GM19239 (cell line): ENCODE measurements at places on chromosomes 1 and 21.

GRCh38 chr1:37485902-37486679, 11.7 kb downstream of the ZC3H12A start:
- no peak for DNase-seq

DNA sequence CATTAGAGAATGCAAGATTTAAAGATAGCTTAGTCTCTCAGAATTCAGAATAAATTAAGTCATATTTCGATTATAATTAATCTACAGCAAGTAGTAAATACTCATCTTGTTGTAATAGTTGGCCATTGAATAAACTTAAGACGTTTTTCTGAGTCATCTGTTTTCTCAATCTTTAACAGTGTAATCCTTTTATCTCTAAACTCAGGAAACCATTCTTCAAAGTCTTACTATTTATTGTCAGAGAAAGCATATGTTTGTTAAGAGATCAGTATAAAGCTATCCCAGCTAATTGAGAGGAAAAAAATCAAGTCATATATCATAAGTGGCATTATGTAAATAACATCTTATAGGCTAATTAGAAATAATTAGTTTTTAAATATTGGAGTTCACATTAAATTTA, 201.2 kb upstream of the ADAMTS5 start:
- no peak for DNase-seq

- no peak for DNase-seq
Measured at GRCh38 chr1:86971778-86972177, 57.3 kb downstream of the HS2ST1 start.

DNA sequence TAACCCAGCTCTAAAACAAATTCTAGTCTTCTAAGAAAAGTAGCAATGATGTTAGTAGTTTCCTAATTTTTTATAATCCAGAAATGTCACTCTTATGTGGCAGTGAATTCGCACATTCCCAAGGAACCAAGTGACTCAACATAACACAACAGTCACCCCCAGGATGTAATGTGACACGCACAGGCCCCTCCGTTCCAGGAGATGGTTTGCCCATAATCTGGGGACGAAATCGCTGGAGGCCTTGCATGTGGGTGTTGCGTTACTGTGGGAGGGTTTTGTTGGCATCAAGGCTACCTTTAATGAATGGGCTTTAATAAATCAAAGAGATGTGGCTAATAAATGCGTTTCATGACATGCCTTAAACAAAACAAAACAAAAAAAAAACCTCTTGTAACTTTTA, 50.9 kb downstream of the EVA1C start:
- DNase-seq: no peak

DNA sequence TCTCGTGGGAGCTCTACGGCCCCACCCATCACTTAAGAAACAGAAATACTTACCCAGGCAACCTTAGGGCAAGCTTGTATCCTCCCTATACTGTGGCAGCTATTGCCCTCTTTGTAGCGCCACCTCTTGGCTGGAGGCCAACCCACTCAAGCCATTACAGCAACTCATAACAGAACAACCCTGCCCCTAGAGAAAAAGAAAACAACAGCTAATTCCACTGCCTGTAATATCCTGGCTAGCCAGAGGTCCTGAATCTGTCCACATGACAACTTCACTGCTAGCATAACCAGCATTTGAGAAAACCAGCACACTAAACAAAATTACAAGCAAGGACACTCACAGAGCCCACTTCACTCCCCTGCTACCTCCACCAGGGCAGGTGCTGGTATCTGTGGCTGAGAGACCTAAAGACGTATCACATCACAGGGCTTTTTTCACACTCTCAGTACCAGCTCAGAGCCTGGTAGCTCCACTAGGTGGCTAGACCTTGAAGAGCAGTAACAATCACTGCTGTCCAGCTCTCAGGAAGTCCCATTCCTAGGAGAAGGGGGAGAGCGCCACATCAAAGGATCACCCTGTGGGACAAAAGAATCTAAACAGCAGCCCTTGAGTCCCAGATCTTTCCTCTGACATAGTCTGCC, 14.5 kb upstream of the MX1 start:
- DNase-seq: no peak

- no peak for DNase-seq
Measured at GRCh38 chr1:66852870-66853269, 51.8 kb upstream of the INSL5 start.

DNA sequence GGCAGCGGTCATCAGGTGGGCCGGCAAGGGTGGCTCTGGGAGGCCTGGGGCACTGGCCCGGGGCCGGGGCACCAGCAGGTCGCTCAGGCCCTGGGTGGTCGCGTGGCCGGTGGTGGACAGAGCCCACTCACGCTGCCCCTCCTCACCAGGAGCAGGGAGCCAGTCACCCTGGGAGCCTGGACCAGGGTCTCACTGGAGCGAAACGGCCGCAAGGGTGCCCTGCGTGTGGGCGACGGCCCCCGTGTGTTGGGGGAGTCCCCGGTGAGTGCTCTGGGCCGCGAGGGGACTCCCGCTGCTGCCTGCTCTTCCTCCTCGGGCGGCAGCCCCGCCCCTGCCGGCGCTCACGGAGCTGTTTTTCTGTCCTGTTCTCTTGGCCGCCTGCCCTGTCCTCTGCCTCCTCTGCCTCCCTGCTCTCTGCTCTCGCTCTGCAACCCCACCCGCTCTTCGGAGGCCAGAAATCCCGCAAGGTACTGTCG, 23.5 kb downstream of the RNF223 start:
- no peak for DNase-seq

- no peak for DNase-seq
Measured at GRCh38 chr1:33387625-33388024, 43.3 kb downstream of the PHC2 start.

- DNase-seq: no peak
Measured at GRCh38 chr1:198176179-198176578, 19.4 kb downstream of the NEK7 start.

GRCh38 chr21:40516335-40516734, 330.6 kb downstream of the DSCAM start:
- DNase-seq: no peak

- DNase-seq: no peak
Measured at GRCh38 chr1:95352767-95353166, 118.8 kb downstream of the RWDD3 start.
